ENCODE measurements at places on chromosomes 1 and 21. TPM values are rescaled to one million over a fixed set of nuclear protein-coding genes. Genes with fewer than 3 reads are reported as not detected.

GRCh38 chr1:77467741-77468140 is 185.9 kb downstream of the AK5 start:
- DNase-seq, result no peak

- DNase-seq, result peak; percentile 15
Measured at GRCh38 chr1:153261281-153262069, 2.0 kb downstream of the LORICRIN start.

DNA sequence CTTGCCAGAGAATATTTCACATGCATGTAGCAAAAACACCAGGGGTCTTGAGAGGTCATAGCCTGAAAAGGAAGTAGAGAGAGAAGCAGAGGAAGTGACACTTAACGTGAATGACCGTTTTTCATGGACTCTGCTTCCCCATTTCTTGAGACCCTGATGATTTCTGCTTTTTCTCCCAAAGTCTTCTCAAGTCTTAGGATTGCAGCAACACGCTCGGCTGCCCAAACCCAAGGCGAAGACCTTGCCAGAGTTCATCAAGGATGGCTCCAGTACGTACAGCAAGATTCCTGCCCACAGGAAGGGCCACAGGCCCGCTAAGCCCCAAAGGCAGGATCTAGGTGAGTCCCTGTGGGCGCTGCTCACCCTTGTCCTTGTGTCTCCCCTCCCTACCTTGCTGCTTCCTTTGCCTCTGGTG is 12.8 kb downstream of the THEMIS2 start:
- no peak for DNase-seq

Gene IQGAP3
- 7.3 TPM for total RNA-seq

GRCh38 chr1:41812051-41812450 is 106.7 kb downstream of the HIVEP3 start:
- peak; percentile 82 for DNase-seq

Gene GTF2B
- total RNA-seq, result 32.7 TPM

Gene INAVA
- under 0.01 TPM for total RNA-seq

Gene RAP1GAP
- total RNA-seq, result 0.05 TPM

Gene CHI3L1
- not detected for total RNA-seq

- DNase-seq, result no peak
Measured at GRCh38 chr1:200889571-200889970, 5.1 kb upstream of the INAVA start.

DNA sequence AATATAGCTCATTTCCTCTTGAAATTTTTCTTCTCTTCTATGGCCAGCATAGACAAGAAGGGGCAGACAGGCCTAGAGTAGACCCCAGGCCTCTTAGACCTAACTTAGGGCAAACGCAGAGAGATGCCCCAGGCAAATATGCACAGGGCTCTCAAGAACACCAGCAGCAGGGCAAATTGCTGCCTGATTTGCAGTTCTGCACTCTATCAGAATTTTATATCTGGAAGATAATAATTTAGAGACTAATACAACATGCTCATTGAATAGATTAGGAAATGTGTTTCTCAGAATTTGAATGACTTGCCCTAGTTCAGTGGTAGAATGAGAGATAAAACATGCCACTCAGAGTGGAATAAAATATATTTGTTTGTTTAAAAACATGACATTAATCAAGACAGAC is 200.4 kb upstream of the ADGRL2 start:
- DNase-seq, result no peak

DNA sequence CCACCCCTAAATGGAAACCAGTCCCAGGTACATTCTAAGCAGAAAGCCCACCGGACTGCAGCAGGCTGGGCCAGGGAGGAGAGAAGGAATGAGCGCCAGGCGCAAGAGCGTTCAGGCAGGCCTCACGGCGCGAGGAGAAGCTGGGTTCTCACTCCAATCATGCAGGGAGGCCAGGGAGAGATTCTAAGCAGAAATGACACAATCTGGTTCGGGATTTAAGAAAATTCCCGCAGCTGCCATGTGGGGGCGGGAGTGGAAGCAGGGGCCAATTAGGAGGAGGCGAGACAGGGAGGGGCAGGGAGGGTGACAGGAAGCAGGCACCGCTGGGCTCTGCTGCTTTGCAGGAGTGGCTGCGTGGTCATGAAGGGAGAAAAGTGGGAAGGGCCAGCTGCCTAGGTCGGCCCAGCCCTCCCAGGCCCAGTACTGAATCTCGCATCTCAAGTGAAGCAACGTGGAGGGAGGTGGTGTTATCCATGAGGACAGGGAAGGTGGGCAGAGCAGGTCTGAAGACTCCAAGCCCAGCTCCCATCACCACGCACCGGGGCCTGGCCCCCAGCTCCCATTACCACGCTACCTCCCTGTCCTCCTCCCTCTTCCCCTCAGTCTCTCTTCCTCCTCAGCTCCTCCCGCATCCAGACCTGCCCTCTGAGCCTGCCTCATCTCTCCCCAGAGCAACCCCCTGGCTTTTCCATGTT is 11.8 kb downstream of the NPHP4 start:
- peak; percentile 36 for DNase-seq

DNA sequence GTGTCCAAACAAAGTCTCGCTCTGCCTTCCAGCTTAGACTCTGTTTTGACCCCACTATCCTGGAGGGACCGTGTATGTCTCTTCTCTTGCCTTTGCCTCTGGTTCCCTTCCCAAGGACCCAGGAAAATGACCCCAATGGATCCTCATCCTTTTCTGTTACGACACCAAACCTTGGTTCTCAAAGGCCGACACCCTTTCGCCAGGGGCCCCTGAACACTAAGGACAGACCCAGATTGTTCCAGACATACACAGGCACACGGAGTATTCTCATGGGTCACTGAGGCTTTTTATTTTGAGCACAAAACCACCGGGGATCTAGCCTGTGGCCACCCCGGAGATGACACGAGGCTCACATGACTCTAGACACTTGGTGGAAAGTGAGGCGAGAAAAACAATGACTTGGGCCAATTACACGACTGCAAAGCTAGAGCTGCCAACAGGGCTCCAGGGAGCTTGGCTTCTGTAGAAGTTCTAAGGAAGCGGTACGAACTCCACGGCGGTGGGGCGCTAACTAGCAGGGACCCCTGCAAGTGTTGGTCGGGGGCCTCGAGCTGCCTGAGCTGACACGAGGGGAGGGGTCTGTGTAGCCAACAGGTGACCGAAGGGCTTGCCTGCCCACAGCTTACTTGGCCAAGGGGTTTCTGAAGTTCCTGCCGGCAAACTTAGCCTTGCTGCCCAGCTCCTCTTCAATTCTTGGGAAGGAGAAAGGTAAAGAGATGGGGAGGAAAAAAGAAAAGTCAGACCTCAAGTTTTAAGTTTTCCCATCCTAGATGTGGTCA is 17.6 kb downstream of the ENO1 start:
- no peak for DNase-seq

Gene SH2D5
- total RNA-seq, result under 0.01 TPM

- no peak for DNase-seq
Measured at GRCh38 chr1:9601942-9602793, 13.5 kb downstream of the TMEM201 start.

Data from dermis blood vessel endothelial cell (primary cell).